Naive thymus-derived CD4-positive, alpha-beta T cell (primary cell): ENCODE measurements at places on chromosomes 3 and 15.

GRCh38 chr3:172615296-172615695 is 92.1 kb upstream of the TNFSF10 start:
- H3K27ac ChIP-seq: no peak overlapping the region
- H3K4me1 ChIP-seq: peaks cover 8% of the 10 kb centered on the region
- H3K27me3 ChIP-seq: no peaks in the 10 kb centered on the region
- no peak overlapping the region for H3K4me3 ChIP-seq
- no peak for DNase-seq

DNA sequence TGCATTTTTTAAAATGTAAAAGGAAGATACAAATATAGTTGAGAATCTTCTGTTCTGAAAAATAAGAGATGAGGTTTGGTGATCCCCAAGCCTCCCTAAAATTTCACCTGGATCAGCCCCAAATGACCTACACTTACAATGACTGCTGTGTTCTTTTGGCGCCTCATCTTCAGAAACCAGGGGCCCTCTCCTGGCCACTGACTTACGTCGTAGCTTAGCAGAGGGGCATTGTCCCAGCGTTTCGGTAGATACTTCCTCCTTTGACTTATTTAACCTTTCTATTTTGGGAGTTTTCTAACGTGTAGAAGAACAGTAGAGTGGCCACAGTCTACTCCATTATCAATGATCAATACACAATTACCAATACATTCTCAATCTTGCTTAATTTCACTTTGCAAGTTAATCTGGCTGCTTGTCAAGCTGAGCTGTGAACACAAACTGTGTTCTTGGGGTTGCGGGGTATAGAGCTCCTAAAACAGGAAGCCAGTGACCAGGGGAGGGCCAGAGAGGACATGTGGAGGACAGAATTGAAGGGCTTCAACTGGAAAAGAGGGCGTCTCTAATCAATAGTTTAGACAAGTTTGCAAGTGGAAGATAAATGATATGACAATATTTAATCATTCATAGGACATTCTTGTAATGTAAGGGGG is 419.5 kb downstream of the LPP start:
- H3K4me3 ChIP-seq: no peak overlapping the region
- H3K36me3 ChIP-seq: no peaks in the 10 kb centered on the region
- no peaks in the 10 kb centered on the region for H3K4me1 ChIP-seq
- no peak for DNase-seq
- no peaks in the 10 kb centered on the region for H3K27me3 ChIP-seq
- no peak overlapping the region for H3K27ac ChIP-seq

GRCh38 chr3:186849374-186849975 is 7.0 kb downstream of the ADIPOQ start:
- no peaks in the 10 kb centered on the region for H3K36me3 ChIP-seq
- no peaks in the 10 kb centered on the region for H3K27me3 ChIP-seq
- H3K4me1 ChIP-seq: no peaks in the 10 kb centered on the region
- no peak overlapping the region for H3K4me3 ChIP-seq
- no peak overlapping the region for H3K27ac ChIP-seq

DNA sequence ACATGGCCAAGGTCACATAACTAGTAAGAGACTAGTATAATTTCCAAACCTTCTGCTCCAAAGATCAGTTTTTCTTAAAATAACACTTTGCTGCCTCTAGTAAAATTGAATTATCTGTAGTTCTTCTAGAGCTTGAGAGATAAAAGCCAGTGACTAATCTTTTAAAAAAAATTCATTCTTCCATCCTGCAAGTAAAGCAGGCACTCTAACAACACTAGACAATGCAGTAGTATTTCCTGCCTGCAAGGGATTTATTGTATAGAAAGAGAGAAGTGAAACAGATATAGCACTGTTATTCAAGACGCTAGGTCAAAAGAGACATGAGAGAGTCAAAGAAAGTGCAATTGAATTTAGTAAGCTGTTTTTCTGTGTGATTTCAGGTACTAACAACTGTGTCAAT is 159.5 kb upstream of the TBC1D5 start:
- no peak overlapping the region for H3K4me3 ChIP-seq
- no peaks in the 10 kb centered on the region for H3K4me1 ChIP-seq
- H3K27me3 ChIP-seq: no peaks in the 10 kb centered on the region
- no peak for DNase-seq

DNA sequence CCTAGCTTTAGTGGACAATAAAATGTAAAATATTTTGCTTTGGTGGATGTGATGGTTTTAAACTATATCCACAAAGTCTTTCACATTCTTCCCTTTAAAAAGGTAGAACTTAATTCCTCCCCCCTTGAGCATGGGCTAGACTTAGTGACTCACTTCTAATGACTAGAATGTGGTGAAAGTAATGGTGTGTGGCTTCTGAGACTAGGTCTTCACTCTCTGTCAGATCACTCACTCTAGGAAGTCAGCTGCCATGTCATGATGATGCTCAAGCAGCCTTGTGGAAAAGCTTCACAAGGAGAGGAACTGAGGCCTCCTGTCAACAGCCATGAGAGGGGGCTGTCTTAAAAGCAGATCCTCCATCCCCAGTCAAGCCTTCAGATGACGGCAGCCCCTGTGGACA is 4.2 kb downstream of the LRRC2 start:
- H3K27me3 ChIP-seq: no peaks in the 10 kb centered on the region
- no peak for DNase-seq
- no peak overlapping the region for H3K27ac ChIP-seq
- no peaks in the 10 kb centered on the region for H3K36me3 ChIP-seq
- peaks cover 12% of the 10 kb centered on the region for H3K4me1 ChIP-seq

GRCh38 chr15:51366920-51367319 is 25.5 kb downstream of the GLDN start:
- H3K36me3 ChIP-seq: no peaks in the 10 kb centered on the region
- H3K27ac ChIP-seq: no peak overlapping the region
- no peak for DNase-seq
- no peak overlapping the region for H3K4me3 ChIP-seq

- no peak overlapping the region for H3K4me3 ChIP-seq
- no peak overlapping the region for H3K27ac ChIP-seq
- no peaks in the 10 kb centered on the region for H3K4me1 ChIP-seq
- no peak for DNase-seq
- no peaks in the 10 kb centered on the region for H3K27me3 ChIP-seq
Measured at GRCh38 chr3:78659386-78659987, 1108.3 kb downstream of the ROBO1 start.

DNA sequence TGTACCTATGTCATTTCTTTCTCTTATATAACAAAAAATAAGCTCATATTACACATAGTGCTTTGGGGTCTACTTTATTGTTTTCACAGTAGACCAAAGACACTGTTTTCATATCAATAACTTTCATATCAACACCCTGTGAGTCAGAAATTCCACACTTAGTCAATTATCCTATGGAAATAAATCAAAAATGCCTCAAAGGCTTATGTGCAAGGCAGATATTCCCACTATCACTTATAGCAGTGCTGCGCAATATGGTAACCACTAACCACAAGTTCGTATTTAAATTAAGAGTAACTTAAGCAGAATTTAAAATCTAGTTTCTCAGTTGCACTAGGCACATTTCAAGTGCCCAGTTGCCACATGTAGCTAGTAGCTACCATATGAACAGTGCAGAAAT is 15.9 kb downstream of the SCG3 start:
- H3K27ac ChIP-seq: no peak overlapping the region
- no peak for DNase-seq
- H3K4me3 ChIP-seq: no peak overlapping the region
- H3K36me3 ChIP-seq: no peaks in the 10 kb centered on the region
- peaks cover 7% of the 10 kb centered on the region for H3K4me1 ChIP-seq

GRCh38 chr3:4562595-4562994 is 69.4 kb downstream of the ITPR1 start:
- no peak overlapping the region for H3K27ac ChIP-seq
- no peak overlapping the region for H3K4me3 ChIP-seq
- no peak for DNase-seq
- no peaks in the 10 kb centered on the region for H3K4me1 ChIP-seq

- no peak for DNase-seq
- peaks cover 29% of the 10 kb centered on the region for H3K4me1 ChIP-seq
- no peaks in the 10 kb centered on the region for H3K36me3 ChIP-seq
- no peaks in the 10 kb centered on the region for H3K27me3 ChIP-seq
- H3K4me3 ChIP-seq: no peak overlapping the region
- peak overlapping the region; percentile 7 for H3K27ac ChIP-seq
Measured at GRCh38 chr15:85618228-85618505, 176.6 kb downstream of the KLHL25 start.

GRCh38 chr3:51391566-51392354 is 675 bp downstream of the RBM15B start:
- peaks cover 40% of the 10 kb centered on the region for H3K4me1 ChIP-seq
- DNase-seq: peak; percentile 62
- H3K4me3 ChIP-seq: peak overlapping the region; percentile 38
- H3K27me3 ChIP-seq: no peaks in the 10 kb centered on the region
- H3K27ac ChIP-seq: peak overlapping the region; percentile 90

DNA sequence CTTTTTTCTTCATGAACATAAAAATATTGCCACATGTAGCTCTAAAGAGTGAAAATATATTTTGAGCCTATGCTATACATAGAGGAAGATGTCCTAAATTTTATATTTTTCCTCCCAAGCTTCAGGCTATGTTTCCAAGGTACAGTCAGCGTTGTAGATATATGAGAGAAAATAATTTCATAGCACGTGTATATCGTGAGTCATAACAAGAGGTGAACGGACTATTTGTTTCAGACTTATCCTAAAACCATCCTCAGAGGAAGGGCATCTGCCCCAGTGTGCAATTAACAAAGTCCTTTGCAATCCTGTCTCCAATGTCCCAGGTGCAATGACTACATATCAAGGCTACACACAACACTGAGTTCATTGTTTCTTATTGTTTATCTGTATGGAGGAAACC is 177.3 kb upstream of the ARRDC4 start:
- H3K27ac ChIP-seq: no peak overlapping the region
- DNase-seq: no peak
- H3K4me1 ChIP-seq: no peaks in the 10 kb centered on the region
- no peaks in the 10 kb centered on the region for H3K36me3 ChIP-seq

GRCh38 chr3:186515125-186515524 is 29.1 kb downstream of the CRYGS start:
- H3K27me3 ChIP-seq: no peaks in the 10 kb centered on the region
- H3K4me1 ChIP-seq: peaks cover 55% of the 10 kb centered on the region
- no peak overlapping the region for H3K27ac ChIP-seq
- H3K4me3 ChIP-seq: no peak overlapping the region

DNA sequence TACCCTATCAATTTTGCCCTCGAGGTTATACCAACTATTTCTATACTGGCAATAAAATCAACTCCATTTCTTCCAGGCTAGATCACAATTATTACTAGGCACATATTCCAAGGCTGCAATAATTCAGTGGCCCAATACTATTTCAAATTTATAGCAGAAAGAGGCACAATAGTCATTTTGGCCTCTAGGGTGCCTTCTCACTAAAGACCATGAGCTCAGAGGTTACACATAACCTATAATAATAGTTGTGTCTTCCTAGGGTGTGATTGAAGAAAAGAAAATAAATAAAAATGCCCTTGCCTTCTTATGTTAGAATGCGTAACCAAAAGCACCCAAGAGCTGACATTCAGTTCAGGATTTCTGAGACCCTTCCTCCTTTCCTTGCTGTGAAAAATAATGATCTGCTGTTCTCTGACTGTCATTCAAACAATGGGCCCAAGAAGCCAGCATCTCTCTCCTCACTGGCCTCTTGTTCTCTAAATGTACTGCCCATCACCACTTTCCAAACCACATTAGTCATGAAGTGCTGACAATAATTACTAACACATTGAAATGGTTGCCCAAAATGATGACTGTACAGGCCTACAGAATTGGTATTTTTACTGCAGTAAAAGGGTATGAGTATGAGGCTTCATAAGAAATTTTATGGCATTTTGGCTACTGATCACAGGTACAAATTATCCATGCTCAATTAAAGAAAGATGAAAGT is 244.8 kb downstream of the LRRN1 start:
- no peaks in the 10 kb centered on the region for H3K4me1 ChIP-seq
- DNase-seq: no peak
- no peaks in the 10 kb centered on the region for H3K36me3 ChIP-seq
- H3K4me3 ChIP-seq: no peak overlapping the region

DNA sequence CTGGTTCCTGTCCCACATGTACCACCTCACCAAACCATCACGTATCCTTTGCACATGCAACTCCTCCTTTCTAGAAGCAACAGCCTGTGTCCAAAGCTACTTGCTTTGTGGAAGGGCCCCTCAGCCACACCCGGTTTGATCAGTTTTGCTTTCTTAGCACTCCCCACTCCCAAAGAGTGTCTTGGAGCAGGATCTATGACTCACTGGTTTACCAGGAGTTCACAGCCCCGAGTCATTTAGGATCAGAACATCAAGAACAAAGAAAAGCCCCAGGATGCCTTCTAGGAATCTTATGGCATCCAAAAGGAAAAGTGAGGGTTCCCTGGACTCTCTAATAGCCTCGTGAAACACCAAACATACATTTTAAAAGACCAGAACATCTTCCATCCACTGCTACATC is 50.7 kb upstream of the IGF1R start:
- no peak overlapping the region for H3K4me3 ChIP-seq
- no peaks in the 10 kb centered on the region for H3K36me3 ChIP-seq
- H3K27ac ChIP-seq: no peak overlapping the region
- DNase-seq: no peak
- no peaks in the 10 kb centered on the region for H3K27me3 ChIP-seq
- peaks cover 15% of the 10 kb centered on the region for H3K4me1 ChIP-seq

DNA sequence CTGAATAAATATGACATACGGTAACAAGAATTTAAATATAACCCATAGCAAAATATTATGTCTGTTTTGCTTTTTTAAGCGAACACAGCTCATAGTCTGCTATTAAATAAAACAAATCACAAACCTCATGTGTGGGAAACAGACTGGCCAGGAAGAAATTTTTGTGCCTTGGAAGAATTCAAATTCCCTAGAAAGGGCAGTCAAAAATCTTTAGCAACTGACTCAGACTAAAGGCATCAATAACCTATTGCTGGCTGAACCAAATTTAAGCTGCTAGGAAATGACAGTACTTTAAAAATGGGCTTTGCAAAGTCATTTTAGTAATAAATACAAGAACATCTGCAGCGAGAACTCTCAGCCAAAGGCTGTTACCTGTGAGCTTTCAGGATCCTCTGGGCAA is 151.4 kb downstream of the PLD1 start:
- no peaks in the 10 kb centered on the region for H3K27me3 ChIP-seq
- no peak overlapping the region for H3K4me3 ChIP-seq
- no peak for DNase-seq
- no peak overlapping the region for H3K27ac ChIP-seq
- H3K36me3 ChIP-seq: no peaks in the 10 kb centered on the region

GRCh38 chr15:48046813-48047438 is 73.9 kb upstream of the SLC24A5 start:
- H3K4me3 ChIP-seq: no peak overlapping the region
- no peaks in the 10 kb centered on the region for H3K4me1 ChIP-seq
- H3K27ac ChIP-seq: no peak overlapping the region
- DNase-seq: no peak
- no peaks in the 10 kb centered on the region for H3K36me3 ChIP-seq
- no peaks in the 10 kb centered on the region for H3K27me3 ChIP-seq

GRCh38 chr3:49567406-49567805 is 13.1 kb downstream of the BSN start:
- H3K27ac ChIP-seq: no peak overlapping the region
- H3K4me1 ChIP-seq: no peaks in the 10 kb centered on the region
- H3K4me3 ChIP-seq: no peak overlapping the region
- no peaks in the 10 kb centered on the region for H3K36me3 ChIP-seq
- DNase-seq: no peak

GRCh38 chr3:97863775-97864174 is 42.0 kb downstream of the CRYBG3 start:
- no peaks in the 10 kb centered on the region for H3K4me1 ChIP-seq
- no peak overlapping the region for H3K4me3 ChIP-seq
- no peaks in the 10 kb centered on the region for H3K27me3 ChIP-seq
- DNase-seq: no peak
- no peak overlapping the region for H3K27ac ChIP-seq
- no peaks in the 10 kb centered on the region for H3K36me3 ChIP-seq
